ENCODE measurements at places on chromosomes 7 and 10.

GRCh38 chr10:127872011-127872761 is 20.6 kb downstream of the CLRN3 start:
- no peak for DNase-seq

DNA sequence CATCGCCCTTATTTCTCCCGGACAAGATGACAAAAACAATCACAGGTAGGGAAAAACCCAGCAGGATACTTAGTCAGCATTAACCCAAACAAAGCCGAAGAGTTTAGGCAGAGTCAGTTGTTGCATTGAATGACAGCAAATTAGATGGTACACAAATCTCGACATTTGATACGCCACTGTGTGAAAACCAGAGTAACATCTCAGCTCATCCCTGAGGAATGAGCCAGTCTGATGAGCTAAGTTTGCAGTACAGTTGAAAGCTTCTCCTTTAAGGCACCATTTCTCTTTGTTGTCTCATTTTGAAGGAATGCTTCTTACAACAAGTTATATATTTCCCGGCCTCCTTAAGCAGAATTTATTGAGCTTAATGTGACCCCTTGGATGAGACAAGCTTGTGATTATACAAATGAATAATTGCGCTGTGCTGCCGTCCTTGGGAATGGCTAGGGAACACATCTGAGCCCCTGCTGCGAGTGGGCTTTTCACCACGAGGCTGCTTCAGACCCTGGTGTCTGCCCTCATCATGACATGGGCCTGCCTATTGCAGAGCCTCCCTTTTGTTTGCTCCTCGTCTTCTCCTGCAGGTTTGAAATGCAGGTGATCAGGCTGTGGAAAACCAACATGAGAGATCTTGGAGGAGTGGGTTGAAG is 137.3 kb downstream of the CELF2 start:
- DNase-seq, result no peak

GRCh38 chr10:14519785-14520184 is 189.1 kb upstream of the FRMD4A start:
- no peak for DNase-seq

DNA sequence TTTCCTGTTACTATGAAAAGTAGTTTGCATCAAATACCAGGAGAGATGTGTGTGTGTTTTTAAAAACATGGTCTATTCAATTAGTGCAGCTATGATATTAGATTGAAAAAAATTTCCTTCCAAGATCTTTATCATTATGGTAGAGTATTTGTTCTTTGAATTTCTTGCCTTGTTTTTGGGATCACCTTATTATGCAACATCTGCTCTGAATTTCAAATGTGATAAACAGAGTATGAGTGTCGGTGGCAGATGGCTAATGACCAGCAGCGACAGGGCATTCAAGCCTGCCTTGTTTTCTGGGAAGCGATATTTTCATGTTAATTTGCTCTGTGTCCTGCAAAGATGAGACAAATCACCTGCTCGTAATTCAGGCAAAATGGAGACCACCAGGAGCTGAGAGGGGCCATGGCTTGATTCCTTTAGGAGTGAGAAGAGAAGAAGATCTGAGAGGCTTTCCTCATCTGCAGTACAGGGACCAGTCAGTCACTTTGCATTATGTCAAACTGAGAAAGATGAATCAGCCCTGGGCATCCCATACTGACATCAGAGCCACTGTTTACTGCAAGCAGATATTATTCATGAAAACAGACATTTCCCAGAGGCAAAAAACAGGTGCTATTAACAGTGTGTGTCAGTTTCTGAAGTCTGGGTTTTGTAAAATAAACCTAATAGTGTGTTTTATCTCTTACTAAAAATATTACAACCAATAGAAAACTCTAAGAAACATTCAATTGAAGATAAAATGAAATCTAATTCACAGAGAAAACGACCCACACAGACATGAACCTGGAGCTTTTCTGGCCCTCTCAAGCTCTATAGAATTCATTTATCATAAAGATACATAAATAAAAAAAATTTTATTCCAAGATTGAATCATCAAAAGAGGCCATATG is 67.6 kb downstream of the CDK6 start:
- no peak for DNase-seq

DNA sequence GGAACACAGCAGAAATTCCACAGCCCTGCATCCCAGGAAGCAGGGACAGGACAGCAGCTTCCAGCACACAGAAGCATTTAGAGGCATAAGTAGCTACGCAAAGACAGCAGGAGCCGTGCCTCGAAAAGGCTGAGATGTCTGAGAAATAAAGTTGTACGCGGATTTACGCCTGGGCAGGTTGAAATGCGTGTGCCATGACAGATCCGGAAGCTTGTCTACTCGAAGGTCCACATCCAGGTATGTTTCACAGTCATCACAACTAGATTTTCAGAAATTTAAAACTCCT is 26.1 kb downstream of the DIP2C start:
- no peak for DNase-seq

GRCh38 chr7:155069992-155070751 is at the start of gene HTR5A:
TSS of gene HTR5A (plus strand) at chr7:155070324. CDS start at chr7:155070900, 576 bp downstream.
- peak; percentile 52 for DNase-seq

DNA sequence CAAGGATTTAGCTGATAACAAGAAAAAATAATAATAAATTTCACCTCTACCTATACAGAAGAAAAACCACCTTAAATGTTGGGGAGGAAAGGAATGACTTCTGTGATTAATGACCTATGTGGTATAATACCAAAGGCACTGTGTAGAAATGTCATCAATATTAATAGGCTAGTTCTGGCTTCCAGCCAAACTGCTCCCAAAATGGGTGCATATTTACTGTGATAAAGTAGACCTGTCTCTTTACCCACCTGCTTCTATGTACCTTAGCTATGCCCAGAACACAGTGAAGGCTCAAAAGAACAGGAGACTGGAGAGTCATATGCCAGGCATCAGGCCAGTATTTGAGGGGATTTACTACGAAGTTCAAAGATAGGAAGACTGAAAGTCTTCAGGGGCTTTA is 76.0 kb downstream of the ATE1 start:
- DNase-seq, result no peak

GRCh38 chr7:141231018-141231792 is 157.3 kb downstream of the TMEM178B start:
- DNase-seq, result peak; percentile 44

DNA sequence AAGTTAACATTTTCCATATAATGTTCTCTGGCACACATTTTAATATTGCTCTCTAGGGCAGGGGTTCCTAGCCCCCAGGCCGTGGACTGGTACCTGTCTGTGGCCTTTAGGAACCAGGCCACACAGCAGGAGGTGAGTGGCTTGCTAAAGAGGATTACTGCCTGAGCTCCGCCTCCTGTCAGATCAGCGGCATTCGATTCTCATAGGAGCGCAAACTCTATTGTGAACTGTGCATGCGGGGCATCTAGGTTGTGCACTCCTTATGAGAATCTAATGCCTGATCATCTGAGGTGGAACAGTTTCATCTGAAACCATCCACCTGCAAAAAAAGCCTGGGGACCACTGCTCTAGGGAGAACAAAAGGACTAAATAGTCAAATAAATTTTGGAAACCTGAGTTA is 65.7 kb downstream of the EXOC6 start:
- no peak for DNase-seq

DNA sequence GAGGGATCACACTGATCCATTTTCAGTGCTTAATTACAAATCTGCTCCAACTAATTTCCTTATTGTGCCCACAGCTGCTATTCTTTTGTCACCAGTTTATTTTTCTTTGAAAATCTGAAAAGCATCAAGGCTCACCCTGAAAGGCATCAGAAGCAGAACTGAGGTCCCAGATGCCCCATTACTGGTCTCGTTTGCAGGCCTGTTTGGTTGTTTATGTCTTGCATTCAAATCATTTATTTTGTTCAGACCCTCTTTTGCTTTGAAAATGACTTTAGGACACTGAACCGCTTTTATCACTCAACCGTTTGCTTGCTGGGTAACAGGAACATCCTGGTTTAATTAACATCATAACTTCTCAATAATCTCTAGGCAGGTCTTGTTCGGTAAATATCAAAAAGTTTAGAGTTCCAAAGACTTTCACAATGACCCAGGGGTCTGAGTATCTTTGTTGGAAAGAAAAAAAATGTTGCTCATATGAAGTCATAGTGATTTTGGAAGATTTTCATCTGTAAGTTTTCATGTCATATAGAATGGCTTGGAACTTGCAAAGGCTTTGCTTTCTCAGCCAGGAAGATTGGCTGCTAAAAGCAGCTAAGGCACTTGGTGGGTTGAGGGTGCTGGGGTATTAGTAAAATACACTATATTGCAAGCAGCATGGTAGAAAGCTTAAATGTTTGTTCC is 398.3 kb upstream of the NPVF start:
- DNase-seq, result no peak

DNA sequence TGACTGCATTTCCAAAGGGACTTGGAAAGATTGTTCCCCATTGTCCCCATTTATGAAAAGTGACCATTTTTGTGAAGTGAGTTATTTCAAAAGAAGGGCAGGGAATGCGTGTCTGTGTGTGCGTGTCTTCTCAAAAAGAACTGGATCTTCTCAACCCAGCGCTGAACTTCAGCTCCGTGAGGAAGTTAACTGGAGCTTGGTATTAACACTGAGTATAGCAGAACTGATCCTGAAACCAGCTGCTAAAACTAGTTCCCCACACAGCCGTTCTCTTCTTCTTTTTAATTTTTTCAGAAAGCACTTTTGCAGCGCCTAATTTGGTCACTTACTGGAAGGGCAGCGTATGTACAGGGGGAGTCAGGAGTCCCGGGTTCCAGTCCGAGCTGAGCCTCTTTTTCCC is 45.8 kb upstream of the PLEKHA1 start:
- no peak for DNase-seq

GRCh38 chr7:3063016-3063753 is 19.5 kb upstream of the CARD11 start:
- no peak for DNase-seq

GRCh38 chr10:32033171-32033570 is 23.1 kb downstream of the KIF5B start:
- peak; percentile 38 for DNase-seq

DNA sequence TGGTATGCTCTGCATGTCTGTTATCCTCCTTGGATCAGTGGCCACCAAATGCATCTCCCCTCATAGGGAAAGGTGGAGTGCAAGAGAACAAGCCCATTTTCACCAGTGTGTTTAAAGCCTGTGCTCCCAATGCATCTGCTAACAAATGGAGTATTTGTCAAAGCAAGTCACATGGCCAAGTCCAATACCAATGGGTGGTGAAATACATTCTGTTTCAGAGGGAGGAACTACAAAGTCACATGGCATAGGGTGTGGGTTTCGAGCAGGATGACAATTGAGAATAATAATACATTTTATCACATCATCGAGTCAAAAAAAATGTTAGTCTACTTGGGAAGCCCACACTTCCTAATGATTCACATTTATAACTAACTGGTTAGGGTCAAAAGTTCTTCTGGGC is 62.7 kb downstream of the SUGCT start:
- DNase-seq, result no peak

GRCh38 chr10:112637901-112638300 is 190.9 kb downstream of the VTI1A start:
- no peak for DNase-seq

GRCh38 chr7:130396109-130396508 is 15.8 kb downstream of the CPA1 start:
- no peak for DNase-seq

DNA sequence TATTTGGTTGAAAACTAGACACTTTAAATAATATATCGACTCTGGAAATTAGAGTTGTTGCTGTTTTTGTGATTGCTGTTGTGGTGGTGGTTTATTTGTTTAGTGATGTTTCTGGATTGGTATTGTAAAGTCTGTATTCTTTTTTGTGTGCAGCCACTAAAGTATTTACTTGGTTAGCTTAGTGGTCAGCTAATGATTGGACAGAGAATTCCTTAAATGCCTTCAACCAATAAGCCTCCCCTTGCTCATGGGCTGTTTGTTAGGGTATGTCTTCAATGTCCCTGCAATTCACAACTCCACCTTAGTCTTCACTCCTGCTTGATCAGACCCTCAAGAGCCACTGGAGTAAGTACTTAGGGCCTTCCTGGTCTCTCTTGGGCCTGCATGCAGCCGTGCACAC is 71.0 kb downstream of the PAXIP1 start:
- DNase-seq, result no peak

DNA sequence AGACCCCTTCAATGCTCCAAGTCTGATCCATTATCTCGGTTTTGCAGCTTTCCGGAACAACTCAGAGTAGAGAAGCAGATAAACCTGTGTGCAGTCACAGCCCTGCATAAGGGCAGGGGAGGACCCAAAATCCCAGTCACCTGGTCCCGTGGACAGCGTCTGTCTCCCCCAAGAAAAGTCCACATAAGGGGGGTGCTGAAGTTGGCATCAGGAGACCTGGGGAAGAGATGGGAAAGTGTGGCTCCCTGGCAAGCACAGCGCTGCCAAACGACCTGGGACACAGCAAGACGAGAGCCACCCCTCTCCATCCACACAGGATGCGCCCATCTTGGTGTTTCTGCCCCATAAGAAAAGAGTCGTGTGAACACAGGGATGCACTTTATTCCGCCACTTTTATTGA is 27.9 kb downstream of the ASB13 start:
- DNase-seq, result no peak

GRCh38 chr7:126715076-126715475 is 537.7 kb downstream of the GRM8 start:
- DNase-seq, result no peak

GRCh38 chr7:47520406-47520805 is 61.5 kb downstream of the TNS3 start:
- DNase-seq, result no peak

GRCh38 chr10:938941-939678 is 7.6 kb upstream of the LARP4B start:
- DNase-seq, result no peak

DNA sequence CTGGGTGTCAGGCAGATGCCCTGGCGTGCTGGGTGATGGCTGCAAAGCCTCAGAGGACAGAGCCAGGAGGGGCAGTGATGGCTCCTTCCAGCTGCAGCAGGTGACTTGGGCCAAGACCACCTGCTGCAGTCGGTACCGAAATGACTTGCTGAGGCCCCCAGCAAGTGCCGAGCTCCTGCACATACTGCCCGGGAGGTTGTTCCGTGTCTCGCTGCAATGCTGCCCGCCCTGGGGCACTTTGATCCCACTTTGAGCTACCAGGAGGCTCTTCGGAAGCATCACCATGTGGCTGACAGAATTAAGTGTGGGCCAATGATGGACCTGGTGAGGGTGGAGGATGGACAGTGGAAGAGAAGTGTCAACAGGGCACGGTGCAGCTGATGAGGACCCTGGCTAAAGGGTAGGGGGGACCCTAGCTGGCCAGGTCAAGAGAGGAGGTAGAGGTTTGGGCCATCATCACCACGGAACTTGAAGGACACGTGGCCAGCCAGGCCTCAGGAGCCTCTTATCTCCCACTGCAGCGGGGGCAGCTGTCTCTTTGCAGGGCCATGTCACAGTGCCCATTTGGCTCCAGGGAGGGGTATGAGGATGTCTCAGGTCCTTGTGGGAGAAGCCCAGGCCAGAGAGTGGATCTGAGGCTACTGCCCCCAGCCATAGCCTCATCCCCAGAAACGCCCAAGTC is 51.1 kb upstream of the NANOS1 start:
- no peak for DNase-seq

DNA sequence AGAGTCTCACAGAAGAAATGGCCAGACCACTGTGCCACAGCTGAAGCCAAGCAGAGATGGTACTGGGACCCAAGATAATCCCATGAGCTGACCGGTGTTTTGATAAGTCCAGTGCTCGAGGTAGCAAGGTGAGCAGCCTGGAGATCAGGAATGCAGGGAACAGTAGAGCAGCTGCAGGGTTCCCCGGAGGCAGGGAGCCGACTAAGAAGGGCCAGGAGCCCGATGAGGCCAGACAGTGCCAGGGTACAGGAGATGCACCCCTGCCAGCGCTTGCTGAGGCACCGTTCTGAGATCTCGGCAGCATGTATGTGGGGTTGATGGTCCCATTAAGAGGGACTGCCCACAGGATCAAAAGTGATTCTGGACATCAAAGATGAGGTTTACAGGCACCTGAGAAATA is 47.1 kb downstream of the VSTM4 start:
- DNase-seq, result no peak
